ENCODE measurements at places on chromosomes 3 and 15. TPM values are rescaled to one million over a fixed set of nuclear protein-coding genes. Genes with fewer than 3 reads are reported as not detected.

DNA sequence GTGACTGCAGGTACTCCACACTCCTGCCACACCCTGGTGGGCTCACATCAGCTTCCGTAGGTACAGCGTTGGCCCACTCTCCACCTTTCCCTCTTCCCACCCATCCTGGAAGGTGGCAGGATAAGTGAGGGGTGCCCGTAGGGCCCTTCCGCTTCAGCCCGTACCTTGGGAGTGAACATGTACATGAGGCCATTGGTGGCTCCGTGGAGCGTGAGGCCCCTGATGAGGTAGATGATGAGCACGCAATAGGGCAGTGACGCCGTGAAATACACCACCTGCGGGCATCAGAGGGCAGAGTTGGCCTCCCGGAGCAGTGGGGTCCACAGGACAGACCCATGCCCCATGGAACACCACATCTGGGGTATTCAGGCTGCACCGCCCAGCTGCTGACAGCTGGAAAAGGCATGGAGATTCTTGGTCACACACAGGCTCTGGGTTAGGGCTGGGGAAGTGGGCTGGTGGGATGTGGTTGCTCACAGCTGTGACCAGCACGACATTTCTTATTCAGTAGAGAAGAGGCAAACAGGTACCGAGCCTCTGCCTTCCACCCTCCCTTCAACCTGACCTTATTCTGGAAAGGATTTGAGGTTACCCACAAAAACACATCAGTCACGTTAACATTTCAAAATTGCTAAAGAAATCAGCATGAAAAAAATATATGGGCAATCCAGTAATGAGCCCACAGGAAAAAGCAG lies 23.8 kb downstream of the SLC6A20 start:
- DNase-seq: no peak

DNA sequence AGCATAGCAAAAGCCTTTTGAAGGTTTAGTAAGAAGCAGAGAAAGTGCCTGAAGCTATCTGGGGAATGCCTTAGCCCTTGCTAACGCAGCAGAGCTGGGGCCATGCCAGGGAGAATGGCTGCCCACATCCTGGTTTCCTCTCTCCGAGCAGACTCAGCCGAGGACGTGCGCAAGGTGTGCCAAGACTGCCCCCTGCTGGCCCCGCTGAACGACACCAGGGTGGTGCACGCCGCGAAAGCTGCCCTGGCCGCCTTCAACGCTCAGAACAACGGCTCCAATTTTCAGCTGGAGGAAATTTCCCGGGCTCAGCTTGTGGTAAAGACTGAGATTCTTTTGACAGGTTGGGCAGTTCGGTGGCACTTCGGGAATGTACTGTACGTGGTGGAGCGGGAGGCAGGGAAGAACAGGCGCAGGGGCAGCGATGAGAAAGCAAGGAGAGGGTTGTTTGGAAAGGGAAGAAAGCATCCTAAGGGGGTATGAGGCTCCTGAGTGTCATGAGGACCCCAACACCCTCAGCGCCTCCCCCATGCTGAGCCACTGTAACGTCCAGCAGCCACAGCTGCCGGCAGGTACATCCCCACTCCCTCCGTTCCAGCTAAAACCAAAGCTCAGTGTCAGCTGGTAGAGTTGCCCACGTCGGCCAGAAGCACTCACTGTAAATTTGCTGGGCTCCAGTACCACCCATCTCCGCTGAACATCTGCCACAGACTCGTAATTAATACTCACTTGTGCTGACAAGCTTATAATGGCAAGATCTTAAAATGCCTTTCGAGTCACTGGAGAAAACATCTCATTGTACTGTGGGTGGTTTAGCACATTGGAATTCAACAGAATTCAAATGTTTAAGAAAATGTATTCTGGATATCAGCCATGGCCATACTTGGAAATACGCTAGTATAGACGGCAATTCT lies 4.4 kb downstream of the AHSG start:
- DNase-seq: peak; percentile 98

DNA sequence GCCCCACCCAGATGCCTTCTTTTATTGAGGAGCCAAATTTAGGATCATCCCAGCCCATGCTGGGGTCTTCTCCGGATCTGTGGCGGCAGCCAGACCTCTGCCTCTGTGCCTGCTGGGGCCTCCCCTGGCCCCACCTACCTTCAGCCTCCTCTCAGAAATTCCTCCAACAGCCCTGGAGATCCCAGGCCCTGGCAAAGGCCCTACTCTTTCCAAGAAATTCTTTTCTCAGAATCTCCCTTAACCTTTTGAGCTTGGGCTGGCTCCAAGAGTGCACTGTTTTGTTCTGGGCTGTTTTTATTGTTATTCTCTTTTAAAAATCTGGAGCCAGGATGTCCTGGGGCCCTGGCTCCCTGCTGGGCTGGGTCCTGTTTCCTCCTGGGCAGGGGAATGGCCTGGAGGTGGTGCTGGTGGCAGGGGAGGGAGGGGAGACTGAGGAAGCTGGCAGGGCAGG lies 57.8 kb downstream of the GRIP2 start:
- no peak for DNase-seq

DNA sequence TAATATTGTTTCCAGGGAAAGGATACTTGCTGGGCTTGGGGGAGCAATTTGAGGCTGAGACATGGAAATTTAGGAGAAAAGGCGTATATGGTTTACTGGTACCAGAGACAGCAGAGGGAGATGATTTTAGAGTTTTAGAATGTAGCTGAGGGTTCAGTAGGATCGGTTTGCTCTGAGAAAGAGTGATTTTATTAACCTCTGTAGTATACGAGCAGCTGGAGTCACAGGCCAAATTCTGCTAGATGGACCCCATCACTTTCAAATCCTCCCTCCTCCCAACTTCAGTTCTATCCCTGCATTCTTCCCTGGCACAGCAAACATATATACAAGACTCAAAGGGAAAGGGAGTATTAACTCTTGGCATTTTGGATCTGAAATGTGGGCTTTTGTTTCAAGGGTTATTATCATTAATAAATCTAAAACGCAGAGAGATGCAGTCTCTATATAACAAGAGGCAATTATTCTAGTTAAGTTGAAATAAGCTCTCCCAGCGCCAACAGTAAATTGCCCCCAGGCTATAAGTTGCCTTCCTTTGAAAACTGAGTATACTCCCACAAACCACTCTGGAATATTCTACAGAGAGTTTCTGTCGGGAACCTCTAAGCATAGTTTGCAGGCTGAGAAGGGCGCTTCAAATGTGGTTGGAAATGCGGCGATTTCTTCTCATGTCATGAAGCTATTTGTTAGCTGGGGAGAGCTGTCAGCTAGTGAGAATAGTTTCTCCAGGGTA lies 5.4 kb downstream of the CRABP1 start:
- DNase-seq: no peak

POPDC2 gene
- total RNA-seq: 0.64 TPM

DNA sequence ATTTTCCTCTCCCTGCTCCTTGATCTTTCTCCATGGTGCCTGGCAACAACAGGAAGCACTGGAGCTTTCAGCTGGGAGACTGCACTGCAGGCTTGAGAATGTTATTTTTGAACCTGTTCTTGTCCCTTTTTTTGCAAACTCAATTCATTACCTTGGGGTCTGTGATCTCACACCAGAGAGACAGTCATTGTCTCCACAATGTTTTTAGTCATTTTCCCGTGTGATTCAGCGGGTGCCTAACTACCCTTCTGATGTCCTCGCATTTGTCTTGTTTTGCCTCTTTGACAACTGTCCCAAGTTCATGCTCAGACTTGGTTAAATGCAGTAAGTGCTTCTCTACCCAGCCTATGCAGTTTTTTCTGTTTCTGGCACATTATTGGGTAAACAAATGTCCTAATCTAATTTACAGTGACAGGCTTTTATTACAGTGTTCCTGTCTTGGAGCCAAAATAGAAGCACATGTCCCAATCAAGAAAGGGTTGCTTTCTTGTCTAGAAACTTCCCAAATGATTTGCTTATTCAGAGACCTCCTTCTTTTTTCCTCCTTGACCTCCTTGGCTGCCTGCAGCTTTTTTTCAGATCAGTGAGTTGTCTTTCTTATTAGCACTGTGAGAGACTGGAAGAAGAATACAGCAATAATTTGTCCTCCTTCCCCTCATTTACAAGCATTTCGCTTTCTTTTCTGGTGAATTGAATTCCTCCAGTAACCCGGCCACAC lies 162.4 kb downstream of the NSUN3 start:
- DNase-seq: peak; percentile 60

- no peak for DNase-seq
These were observed 225.6 kb upstream of the TLE3 start for GRCh38 chr15:70323111-70323851.

DNA sequence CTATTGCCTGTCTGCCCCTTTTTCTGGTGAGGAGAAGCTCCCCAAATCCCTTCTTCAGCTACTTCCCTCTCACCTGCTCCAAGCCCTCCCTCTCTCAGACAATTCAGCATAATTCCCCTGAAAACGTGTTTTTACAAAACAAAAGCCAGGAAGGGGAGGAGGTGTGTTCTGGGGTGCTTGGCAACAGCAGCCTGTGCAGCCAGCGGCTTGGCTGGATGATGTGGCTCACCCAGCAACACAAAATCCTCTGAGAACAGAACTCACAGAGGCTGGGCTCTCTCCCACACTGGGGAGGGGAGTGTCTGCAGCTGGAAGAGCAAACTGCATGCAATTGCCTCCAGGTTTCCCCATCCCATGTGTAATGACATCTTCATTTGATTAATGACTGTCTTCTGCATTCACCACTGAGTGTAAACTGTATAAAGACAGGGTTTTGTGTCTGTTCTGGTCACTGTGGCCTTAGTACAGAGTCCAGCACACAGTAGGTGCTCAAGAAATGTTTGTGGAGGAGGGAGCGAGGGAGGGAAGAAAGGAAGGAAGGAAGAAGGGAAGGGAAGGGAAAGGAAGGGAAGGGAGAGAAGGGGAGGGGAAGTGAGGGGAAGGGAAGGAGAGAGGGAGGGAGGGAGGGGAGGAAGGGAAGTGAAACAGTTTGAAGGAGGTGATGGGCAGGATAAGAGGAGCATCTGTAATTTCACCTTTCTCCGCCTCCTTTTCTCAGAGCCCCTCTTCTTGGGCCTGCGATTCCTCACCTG lies 70.1 kb upstream of the GLCE start:
- peak; percentile 37 for DNase-seq

SCG5 gene
- total RNA-seq: 3.6 TPM

DNA sequence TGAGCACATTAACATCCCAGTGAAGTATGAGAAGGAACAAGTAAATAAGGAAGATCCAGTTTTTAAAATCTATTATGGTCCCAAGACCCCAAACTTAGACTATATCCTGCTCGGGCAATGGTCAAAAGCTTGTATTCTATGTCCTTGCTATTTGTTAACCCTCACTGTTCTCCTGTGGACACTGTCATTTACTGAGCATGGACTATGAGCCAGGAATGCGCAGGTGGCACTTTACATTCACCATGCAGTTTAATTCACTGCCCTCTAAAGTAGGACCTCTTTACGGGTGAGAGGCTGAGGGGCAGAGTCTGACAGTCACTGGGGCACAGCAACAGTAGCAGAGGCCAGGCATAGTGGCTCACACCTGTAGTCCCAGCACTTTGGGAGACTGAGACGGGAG lies 28.6 kb downstream of the SPATA12 start:
- no peak for DNase-seq

DNA sequence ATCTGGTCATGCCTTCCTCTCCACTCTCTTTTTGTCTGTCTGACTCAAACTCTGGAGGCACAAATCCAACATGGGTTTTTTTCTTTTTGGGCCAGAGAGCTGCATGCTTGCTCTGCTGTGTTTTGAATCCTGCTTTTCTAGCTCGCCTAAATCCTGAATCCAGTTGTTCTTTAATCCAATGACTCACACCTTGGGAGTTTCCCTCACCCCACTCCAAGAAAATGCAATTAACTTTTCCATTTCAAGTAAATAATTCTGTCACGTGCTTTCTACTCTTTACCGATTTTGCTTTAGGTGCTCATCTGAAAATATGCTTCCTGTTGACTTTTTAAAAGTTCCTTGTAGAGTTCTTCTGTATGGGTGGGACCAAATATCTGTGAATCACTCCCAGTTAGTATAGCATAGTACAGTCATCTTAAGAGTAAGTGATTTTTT lies 47.6 kb downstream of the SLMAP start:
- peak; percentile 97 for DNase-seq

DNA sequence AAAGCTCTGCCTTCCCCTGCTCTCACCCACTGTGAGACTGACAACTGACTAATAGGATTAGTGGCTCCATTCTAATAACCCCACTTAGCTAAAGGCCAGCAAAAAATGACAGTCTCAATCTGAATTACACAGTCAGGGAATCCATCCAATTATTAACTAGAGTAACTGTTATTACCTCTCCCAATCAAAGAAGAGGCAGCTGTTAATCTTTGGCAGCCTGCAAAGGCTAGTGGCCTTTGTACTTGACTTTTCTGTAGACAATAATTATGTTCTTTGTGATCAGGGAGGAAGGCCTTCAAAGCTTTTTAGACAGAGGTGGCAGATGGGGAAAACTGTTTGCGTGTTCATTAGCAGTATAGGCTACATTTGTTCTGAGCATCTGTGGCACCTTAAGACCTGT lies 177.7 kb downstream of the ISL2 start:
- DNase-seq: no peak

CTXN2 gene
- total RNA-seq: not detected

- no peak for DNase-seq
These were observed 67.2 kb upstream of the SIAH2 start for GRCh38 chr3:150830094-150830681.

NRROS gene
- 1.1 TPM for total RNA-seq

DNA sequence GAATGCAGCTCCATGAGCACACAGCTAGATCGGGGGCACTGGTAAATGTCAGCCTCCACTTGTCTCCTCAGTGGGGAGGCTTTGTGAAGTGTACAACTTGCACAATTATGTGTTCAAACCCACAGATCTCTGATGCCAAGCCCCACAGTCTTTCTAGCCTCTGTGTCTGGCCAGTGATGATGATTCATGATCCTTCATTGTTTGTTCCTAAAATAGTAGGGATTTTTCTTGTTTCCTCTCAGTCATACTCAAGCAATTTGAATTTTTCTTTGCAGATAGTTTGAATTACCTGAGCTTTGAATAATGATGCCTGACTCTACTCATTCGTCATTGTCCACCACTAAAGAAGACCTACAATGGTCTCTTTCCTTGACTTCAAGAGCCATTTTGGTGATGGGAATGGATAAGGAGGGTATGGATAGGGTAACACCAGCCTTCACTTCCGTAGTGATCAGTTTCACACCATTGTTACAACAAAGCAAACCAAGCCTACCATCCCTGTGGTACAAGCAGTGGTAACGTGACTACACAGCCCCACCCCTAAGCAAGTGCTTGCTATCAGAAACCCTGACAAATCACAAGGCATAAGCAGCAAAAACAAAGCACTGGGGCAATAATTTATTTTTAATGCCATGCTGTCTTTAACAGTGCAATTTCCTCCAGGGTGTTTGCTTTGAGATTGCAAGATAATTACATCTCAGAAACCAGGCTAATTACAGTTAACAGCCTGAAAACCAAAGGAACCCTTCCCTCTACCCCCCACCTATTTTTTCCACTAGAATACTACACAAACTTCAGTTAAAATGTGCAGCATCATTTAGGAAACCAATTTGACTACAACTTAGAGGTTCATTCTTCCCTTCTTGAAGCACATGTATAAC lies 114.1 kb upstream of the PPP2R3A start:
- peak; percentile 8 for DNase-seq

- no peak for DNase-seq
These were observed 363.6 kb downstream of the MECOM start for GRCh38 chr3:169299889-169300288.

Measured in mammary epithelial cell (primary cell).